DMS153 (cell line): ENCODE measurements at places on chromosomes 3 and 15.

DNA sequence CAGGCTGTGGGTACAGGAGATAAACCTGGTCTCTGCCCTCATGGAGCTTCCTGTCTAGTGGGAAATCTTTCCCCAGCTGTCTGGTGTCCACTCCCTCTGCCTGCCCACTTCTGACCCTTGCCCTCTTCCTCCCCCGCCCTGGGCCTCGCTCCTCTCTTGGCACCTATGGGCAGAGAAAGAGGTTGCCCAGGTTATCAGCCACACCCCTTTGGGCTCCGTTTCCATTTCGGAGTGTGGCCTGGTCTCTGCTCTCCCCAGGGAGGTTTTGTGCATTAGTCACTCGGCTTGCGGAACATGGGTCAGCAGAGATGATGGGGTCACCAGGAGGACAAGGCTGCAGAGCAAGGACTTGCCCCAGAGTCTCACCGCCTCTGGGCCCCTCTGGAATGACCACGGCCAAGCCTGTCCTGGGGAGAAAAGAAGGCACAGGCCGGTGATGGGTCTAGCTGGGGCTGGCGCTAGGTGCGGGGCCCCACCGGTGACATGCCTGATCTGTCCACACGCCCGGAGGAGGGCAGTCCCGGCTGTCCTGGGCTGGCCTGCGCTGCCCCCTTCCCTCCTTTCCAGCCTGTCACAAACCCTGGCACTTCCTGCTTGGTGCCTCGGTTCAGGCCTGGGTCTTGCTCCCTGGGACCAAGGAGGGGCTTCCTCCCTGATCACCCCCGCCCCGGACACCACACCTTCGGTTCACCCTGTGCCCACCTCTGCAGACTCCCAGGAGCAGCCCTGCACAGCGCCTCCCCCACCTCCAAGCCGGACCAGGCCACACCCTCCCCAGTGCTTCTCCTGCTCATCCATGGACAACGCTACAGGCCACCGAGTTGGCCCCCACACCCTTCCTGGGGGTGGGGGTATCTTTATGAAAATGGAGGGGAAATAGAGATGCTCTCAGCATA is 35.6 kb upstream of the MUC4 start:
- no peak for DNase-seq

GRCh38 chr3:100129941-100130340 is 15.6 kb upstream of the FILIP1L start:
- DNase-seq: no peak

DNA sequence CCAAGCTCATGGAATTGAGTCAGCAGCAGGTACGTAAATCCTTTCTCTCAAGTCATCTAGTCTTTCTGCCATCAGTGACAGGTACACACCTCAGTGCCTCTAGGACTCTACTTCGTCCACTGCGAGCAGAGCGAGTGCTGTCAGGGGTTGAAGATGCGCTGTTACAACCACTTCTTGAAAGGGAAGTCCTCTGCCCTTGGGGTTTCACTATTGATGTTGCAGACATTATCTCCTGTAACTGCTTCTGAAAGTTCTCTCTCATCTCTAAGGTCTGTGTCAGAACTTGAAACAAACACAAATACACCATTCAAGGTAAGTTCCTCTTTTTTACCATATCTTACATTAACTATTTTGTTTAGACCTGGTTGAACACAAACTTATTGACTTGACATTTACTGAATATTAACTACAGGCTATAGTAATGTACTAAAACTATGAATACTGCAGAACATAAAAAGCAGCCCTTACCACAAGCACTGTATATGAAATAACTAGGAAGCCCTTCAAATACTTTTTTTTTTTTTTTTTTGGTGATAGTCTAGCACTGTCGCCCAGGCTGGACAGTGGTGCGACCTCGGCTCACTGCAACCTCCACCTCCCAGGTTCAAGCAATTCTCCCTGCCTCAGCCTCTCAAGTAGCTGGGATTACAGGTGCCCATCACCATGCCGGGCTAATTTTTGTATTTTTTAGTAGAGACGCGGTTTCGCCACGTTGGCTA is 41.5 kb downstream of the TOPBP1 start:
- no peak for DNase-seq

DNA sequence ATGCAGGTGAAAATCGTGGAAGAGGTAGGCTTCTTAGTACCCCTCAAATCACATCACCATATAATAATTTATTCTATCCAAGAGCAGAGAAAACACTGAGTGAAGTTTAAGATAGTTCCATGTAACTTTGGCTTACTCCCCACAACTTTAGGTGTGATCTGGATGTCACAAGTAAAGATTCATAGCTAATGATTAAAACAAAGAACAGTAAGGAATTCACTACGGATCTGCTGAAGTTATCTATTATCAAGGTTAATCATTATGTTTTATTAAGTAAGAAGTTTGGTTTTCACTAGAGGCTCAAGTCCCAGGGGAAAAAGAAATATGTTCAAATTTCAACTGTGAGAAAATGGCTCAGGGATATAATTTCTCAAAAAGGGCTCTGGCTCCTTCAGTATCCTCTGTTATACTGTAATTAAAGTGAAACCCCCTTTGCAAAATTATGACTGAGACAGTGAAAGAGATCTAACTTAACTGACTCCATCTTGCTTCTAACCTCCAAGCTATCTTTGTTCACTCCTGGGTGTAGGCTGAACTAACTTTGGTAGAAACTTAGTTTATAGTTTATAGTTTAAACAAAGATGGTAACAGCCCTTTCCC is 17.1 kb downstream of the CD80 start:
- DNase-seq: no peak

- DNase-seq: no peak
Measured at GRCh38 chr3:139519998-139520737, 19.4 kb downstream of the RBP1 start.

- no peak for DNase-seq
Measured at GRCh38 chr3:186985661-186986364, 55.5 kb downstream of the ST6GAL1 start.

DNA sequence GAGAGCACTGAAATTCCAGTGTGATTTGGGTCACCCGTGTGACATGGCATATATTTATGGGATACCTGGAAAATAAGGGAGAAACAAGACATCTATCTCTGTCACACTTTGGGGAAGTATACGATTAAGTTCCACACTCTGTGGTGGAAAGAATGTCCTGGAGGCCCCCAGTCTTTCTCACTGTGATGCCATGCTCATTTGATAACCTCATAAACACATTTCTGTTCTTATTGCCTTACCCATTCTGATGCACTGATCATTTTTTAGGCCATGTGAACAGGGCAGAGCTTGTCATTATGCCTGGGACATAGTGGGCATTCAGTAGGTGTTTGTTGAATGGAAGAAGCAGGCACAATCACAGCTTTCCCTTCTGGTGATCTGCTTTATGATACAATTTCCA is 349.4 kb upstream of the TPRG1 start:
- DNase-seq: no peak

DNA sequence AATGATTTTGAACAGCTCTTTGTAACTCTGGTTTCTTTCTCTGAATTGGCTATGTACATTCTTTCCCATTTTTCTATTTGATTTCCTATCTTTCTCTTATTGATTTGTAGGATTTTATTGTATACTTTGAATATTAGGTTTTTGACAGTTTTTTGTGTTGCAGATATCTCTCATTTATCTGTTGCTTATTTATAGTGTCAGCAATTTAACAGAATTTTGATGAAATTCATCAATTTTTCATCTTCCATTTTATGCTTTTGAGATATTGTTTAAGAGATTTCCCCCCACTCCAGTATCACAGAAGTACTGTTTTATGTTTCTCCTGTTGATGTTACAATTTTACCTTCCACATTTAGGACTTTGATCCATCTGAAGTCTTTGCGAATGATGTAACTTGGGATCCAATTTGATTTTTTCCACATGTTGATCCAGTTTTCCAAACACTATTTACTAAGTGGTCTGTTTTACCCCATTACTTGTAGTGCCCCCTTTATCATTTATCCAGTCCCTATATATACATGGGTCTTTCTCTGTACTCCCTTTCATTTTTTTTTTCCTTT is 46.1 kb downstream of the XYLB start:
- DNase-seq: no peak

DNA sequence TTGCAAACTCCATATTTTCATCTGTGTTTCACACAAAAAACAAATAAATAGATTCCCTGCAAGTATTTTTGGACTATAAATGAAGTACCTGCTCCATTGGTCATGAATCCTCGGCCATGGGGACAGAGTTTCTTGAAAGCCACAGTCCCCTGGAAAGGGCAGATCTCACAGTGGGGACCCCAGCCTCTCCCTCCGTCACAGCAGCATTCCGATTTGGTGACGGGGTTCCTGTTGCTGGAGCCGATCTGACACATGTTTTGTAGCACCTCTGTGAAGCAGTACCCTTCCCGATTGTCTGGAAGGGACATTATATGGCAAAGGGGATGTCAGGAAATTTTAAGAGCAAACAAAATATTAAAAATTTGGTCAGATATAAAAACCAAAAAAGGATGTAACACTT is 96.2 kb downstream of the DUT start:
- DNase-seq: no peak
